ENCODE measurements at places on chromosomes 3 and 15.

DNA sequence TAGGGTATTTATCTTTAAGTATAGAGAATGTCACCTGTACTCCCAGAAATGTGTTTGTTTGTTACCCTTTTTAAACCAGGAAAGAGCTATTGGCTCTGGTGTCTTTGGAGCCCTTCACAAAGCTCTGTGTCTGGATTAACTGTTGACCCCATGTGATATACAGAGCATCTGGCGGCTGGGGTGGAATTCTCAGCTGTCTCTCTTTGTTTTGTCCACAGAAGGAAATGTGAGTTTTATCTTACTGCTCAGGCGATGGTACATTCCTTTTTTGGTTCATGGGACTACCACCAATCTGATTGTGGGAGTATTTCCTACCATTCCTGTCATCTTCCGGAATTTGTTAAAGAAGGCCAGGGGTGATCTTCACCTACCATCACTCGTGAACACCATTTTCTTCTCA is 120.3 kb downstream of the AKAP13 start:
- no peak for DNase-seq

- no peak for DNase-seq
These were observed 32.0 kb downstream of the ATG7 start for GRCh38 chr3:11304175-11304574.

DNA sequence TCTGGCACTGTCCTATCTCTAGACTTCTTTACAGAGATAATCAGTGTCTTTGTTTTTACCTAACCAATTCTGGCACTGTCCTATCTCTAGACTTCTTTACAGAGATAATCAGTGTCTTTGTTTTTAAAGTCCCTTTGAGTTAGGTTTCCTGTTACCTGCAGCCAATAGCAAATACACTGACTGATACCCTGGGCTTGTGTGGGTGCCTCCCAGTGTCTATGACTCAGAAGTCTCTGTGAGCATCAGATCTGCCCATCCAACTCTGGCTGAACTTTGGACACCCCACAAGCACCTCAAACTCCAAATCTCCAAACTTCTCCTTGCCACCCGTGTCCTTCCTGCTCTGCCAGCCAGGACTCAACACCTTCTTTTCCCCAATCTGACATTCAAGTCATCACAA is 30.4 kb downstream of the SLC41A3 start:
- no peak for DNase-seq

DNA sequence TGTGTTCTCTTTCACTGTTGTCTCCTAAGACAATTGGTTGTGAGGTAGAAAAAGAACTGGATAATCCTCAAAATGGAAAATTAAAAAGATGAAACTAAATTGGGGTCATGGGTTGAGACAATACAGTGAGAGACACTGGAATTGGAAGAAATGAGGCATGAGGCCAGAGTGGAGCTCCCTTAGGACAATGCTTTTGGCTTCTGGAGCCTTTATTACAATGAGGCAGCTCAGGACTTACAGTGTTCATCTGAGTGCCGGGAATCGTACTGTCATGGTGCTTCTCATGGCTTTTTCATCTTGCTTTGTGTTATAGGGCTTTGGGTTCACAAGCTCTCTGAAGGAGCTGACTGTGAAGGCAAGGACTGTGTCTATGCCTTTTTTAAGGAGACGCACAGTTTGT is 293.5 kb downstream of the SOX2 start:
- DNase-seq, result no peak

DNA sequence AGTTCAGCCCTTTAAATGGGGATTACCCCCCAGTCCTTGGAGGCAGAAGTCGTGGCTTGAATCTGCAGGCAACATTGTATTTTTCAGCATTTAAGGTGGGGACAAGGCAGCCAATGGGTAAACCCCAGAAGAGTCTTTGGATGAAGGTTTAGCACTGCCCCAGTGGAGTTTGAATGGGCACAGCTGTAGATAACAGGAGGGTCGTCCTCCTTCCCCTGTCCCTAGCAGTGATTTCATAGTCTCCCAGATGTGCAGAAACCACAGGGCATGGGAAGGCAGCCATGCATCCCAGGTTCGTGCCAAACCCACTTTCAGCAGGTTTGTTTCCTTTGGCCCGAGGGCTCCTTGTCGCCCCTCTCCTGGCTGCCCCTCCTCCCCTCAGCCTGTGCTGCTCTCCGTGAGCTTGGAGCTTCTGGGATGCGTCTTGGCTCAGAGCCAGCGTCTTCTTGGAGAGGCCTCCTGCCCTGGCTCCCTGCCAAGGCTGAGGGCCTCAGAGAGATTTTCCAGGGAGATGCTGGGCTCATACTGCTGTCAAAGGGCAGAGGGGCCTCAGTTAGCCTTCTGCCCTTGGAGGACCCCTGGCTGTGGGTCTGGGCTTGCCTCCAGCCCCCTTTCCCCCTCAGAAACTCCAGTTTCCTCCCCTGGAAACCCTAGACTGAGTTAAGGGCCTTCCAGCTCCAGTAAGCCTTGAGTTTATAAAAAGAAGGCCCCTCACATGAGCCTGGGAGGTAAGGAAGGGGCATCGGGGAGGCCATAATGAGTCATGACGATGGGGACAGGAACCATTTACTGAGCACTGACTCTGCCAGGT is 48.9 kb upstream of the POLG start:
- DNase-seq, result no peak

DNA sequence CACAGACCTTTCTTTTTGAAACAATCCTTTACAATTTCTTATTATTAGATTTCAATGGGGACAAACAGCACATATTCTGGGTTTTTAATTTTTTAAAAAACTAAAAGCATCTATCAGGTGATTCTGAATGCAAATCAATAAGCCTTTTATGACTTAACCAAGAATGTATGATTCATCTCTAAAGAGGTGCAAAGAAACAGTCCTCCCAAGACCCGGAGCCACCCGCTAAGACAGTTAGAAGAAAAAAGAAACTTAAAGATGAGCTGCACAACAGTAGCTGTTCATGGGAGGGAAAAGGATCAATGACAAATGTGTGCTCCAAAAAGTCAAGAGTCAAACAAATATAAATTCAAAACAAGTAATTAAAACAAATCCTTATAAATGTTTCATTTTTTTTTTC is 319.5 kb downstream of the THSD4 start:
- DNase-seq, result no peak

Measured in stimulated activated CD8-positive, alpha-beta memory T cell treated with anti-CD3 and anti-CD28 coated beads, Interleukin-15, amount 100 ng/mL, for 4 hours (primary cell).